ENCODE measurements at places on chromosomes 4 and X.

GRCh38 chr4:1604181-1604705 lies 79.9 kb downstream of the FAM53A start:
- peak; percentile 35 for DNase-seq

DNA sequence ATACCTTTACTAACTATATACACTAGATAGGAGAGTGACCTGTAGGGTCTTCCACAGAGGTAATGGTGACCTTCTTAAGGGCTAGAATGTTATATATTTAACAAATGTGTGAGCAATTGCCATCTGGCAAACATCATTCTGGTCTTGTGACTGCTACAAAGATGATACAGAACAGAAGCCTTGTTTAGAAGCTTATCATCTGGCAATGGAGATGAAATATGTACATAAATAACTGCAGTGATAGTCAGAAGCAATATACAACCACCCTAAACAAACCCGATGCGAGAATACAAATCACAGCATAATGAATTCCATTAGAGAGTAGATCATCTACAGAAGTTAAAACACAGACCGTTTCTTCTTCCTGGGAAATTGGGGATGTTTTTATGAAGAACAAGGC lies 952.7 kb upstream of the SLIT2 start:
- no peak for DNase-seq

DNA sequence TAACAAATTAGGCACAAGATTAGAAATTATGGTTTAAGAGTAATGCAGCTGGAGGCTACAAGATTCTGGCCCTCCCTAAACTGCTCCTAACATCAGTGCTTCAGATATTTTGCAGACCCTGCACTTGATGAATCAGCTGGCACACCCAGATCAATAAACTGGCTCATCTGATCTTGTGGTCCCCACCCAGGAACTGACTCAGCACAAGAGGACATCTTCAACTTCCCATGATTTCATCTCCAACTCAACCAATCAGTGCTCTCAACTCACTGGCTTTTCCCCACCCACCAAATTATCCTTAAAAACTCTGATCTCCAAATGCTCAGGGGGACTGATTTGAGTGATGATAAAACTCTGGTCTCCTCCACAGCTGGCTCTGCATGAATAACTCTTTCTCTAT lies 21.7 kb upstream of the TMEM33 start:
- no peak for DNase-seq

DNA sequence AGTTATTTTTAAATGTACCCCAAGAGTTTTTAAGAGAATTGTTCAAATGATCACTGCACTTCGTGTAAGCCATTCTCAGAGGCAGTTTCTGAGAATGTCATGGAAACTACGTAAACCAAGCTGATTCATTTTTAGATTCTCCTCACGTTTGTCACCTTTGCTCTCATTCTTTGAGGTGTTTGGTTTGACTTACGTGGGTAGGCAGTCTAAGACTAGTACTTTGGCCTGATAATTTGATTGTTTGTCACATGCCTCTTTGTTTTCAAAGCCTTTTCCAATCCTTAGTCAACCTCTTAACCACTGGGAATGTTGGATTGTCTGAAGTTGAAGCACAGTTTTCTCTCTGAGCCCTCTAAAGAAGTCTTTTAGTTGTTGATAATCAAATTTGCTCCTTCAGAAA lies 10.5 kb downstream of the SEPTIN11 start:
- peak; percentile 78 for DNase-seq

DNA sequence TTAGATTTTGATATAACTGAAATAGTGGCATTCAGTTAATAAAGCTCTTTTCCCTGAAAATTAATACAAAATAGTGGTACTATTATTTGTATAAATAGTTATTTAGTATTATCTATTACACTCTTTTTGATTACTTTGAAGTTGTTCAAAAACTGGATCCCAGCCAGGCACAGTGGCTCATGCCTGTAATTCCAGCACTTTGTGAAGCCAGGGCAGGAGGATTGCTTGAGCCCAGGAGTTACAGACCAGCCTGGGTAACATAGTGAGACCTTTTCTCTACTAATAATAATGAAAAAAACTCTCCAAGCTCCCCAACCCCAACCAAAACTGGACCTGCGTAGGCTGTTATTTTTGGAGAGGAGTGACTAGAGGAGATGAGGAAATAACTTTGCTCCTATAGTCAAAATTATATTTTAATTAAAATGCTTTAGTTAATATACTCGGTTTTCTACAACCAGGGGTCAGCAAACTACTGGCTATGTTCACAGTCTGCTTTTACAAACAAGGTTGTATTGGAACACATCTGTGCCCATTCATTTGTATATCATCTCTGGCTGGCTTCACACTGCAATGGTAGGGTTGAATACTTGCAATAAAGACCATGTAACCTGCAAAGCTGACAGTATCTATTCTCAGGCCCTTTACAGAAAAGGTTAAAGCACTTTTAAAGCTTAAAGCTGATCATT lies 27.6 kb downstream of the GUCY1A1 start:
- no peak for DNase-seq

DNA sequence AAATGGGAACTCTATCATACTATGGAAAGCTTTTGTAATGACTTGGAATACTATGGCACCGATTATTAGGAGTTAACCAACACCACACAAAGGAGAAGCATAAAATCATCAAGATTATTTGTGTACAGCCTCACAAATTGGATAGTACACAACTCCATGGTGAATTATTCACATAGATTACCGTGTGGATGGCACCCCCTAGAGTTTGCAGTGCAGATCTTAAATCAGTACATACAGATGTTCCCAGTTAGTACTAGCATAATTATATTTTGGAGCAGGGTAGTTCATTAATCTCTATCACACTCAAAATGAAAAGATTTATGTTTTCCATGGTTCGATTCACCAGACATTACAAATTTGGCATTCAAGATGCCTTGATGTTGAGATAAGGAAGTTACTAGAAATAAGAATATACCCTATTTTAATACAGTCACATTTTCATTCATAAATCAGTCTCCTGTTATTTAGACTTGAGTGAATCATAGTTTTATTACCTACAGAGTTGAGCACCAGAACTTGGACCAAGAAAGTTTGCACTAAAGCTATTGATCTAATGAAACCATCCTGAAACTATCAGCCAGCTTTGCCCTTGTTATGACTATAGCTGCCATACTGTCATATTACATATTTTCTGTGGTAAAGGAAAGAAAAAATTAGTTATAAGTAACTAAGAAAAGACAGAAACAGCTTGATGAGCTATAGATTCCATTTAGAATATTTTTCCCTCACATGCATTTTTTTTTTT lies 531.8 kb downstream of the GLUD2 start:
- DNase-seq: no peak

GRCh38 chrX:53018627-53019026 lies 30.0 kb upstream of the GPR173 start:
- no peak for DNase-seq

GRCh38 chrX:1529756-1530155 lies 7.2 kb downstream of the P2RY8 start:
- no peak for DNase-seq

- no peak for DNase-seq
These were observed 61.1 kb downstream of the MAOA start for GRCh38 chrX:43717161-43717560.

DNA sequence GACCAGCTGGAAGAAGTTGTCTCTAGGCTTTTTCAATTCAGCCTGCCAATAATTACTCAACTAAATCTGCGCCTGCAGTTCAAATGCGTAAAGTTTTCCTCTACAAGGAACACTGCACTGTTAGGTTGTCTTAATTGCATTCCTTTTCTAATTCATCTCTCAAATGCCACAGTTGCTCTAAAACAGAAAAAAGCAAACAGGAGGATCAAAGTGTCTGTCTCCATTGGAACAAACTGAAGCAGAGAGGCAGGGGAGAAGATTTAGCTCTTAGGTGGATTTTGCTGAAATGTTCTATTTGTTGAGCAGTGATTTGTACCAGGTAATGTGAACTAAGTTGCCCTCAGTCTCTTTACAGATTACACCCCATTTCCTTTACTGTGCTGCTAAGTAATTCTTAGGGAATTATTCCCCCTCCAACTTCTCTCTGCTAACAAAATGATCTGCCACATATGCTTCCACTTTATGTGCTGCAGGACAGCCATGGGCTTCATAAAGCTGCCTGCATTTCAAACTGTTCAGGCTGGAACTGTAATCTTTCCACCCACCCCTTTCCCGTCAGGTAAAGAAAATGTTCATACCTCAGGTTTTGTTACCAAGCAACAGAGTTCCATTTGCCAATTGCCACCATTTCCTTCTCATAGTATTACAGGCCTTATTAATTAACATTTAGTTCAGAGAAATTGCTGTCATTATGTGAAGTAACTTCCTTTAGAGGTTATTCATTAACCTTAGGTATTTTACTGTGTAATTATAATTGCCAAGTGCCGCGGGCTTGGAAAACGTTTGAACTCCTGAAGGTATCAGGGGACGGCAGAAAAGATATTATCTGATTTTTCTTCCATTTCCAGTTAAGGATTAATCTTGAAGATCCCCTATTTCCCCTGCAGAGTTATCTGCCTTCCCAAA lies 149.3 kb downstream of the SPRY1 start:
- peak; percentile 8 for DNase-seq

DNA sequence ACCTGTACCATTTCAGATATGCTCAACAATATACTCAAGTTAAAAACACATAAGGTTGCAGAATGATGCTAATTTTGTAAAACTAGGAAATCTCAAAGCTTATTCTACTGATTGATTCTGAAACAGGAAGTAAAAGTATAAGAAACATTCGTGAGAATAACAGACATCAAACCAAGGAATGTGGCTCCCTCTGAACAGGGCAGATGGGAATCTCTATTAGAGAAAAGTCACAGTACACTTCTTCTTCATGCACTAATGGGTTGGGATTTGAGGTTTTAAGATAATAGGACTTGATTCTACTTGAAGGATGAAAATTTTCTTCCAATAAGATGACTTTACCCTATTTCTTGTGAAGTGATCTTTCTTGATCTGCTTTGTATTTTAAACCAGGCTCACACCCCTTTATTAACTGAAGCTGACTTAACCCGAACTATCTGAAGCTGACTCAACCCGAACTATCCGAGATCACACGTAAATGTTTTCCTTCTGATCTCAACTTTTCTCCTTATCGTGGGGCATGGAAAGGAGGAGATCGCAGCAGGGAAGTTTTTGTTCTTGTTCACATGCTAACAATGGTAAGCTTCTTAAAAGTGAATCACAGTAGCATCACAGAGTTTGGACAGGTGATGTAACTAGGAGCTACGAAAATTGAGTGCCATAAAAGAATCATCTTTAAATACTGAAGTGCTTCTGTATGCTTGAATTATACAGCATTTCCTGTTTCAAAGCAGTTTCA lies 363.1 kb upstream of the ZFP42 start:
- peak; percentile 29 for DNase-seq

GRCh38 chr4:173513651-173514050 lies 16.4 kb downstream of the HAND2 start:
- DNase-seq: no peak

DNA sequence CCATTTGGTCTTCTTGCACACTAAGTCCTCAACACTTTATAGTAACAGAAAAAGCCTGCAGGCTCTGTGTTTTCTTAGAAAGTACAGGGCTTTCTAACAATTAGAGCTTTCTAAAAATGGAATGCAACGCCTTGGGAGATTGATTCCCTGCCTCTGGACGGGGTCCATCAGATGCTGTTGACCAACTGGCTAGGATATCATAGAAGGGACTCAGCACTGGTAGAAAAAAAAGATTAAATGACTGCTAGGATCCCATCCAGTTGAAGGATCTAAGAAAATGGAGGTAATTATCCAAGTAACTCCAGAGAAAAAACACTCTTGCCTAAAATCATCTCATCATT lies 39.5 kb downstream of the USP46 start:
- DNase-seq: no peak

- DNase-seq: peak; percentile 34
These were observed 40.4 kb upstream of the MAGEB10 start for GRCh38 chrX:27767387-27767786.

GRCh38 chr4:28948501-28948900 lies 1771.7 kb upstream of the PCDH7 start:
- peak; percentile 18 for DNase-seq

GRCh38 chrX:40755291-40756249 lies 20.2 kb upstream of the MED14 start:
- DNase-seq: no peak

Measured in fibroblast of lung (primary cell).